AG08395 (cell line): ENCODE measurements at places on chromosomes 13 and 19.

DNA sequence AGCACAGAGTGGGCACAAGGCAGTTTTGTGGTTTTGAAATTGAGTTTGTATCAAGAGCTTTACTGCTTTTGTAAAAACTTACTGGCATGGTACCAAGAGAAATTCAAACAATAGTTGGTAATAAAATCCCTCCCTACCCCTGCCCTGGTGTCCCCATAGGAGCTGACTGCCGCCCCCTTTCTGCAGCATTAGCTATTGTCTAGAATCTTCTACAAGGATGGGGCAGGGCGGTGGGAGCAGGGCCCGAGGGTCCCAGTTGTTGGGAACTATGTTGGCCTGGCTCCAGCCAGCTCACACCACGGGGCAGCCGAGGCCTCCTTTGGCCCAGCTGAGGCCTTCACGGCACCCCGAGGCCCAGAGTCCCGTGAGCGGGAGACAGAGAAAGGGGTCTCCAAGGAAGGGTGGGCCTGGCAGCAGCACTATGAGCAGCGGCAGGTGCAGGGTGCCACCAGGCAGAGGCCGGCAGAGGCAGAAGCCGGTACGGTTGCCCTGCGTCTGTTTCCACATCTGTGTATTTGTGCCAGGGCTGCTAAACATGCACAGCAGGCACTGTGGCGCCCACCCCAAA is 57.9 kb downstream of the KDM4B start:
- no peak for DNase-seq

GRCh38 chr19:46631481-46631880 is 4.5 kb downstream of the GNG8 start:
- peak; percentile 66 for DNase-seq

DNA sequence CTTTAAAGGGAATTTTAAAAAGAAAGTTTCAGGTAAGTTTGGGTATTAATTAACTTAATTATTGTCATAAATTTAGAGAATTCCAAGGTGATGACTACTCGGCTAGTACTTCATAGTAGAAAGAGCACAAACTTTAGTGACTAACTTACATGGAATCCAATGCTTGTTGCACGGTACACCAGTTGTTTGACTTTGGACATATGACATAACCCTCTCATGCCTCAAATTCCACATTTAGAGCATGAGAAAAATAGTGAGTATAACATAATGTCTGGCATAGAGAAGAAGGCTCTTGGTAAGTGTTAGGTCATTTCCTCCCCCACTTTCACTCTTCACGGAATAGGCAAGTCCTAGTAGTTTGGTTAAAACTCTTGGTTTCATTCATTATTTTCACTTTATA is 1249.4 kb upstream of the SLC10A2 start:
- no peak for DNase-seq

GRCh38 chr13:49112782-49113525 is 107.2 kb upstream of the MLNR start:
- no peak for DNase-seq

DNA sequence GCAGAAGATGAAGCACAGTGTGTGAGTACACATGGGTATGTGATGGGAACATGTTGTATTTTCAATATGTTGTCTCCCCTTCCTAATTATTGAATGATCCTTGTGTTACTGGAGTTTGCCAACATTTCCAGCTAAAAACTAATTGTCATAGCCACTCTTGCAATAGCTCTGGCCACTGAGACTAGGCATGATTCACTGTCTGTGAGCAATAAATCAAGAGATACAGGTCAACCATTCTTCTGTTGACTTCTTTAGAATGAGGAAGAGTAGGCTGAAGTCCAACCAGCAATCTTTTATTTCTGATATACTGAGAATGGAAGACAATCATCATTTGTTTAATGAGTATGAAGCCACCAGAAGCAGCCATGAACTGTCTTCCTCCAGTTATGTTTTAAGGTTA is 413.9 kb downstream of the SLITRK5 start:
- no peak for DNase-seq

DNA sequence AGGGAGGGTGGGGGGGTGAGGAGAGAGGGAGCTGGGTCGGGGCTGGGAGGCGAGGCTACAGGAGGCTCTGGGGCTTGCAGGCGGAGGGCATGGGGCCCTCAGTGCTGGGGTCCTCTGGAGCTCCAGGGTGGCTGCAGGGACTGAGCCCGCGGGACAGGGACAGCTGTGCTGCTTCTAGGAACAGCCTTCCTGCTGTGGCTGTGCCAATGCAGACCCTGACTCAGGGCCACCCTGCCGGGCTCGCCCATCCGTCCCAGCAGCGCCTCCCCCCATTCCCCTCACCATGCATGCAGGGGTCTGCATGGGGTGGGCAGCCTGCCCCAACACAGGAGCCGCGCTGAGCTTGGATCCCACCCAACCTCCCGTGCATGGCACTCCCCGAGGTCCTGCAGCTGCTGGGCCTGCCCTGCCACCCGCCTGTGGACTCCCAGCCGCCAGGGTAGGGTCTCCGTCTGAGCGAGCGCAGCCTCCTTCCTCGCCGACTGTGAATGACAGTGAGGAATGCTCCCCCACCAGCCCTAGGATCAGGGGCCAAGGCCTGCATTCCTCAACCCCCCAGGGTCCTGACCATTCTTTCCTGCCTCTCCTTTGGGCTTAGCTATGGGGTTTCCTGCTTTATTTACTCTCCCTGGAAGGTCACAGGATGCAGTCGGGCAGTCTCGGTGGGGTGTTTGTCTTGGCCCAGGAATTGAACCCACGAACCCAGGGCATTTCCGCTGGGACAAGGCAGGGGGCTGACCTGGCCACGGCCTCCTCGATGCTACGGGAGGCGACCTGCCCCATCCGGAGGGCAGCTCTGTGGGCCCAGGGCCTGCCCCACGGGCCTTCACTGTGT is 23.4 kb downstream of the CEBPG start:
- no peak for DNase-seq

GRCh38 chr13:94595001-94595949 is 677 bp downstream of the TGDS start:
- DNase-seq = peak; percentile 19

GRCh38 chr19:35696835-35697234 is 7.5 kb upstream of the ZBTB32 start:
- no peak for DNase-seq

DNA sequence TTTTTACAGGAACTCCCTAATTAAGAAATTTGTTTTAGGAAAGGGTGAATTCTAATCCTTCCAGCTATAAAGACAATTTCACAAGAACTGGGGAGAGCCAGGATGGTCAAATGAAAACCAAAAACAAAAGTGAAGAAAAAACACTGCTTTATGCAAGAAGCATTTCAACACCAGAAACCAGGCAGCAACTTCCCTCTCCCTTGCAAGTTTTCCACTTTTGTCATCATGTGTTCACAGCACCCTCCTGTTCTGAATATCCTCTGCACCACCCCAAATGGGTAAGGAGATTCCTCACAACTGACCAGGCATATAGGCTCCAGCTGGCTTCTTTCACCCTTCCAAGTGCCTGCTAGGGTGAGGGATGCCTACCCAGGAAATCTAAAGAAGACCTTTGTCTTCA is 328.1 kb downstream of the TBC1D4 start:
- DNase-seq = peak; percentile 30

GRCh38 chr13:74596691-74597090 is 462.5 kb upstream of the KLF12 start:
- no peak for DNase-seq

DNA sequence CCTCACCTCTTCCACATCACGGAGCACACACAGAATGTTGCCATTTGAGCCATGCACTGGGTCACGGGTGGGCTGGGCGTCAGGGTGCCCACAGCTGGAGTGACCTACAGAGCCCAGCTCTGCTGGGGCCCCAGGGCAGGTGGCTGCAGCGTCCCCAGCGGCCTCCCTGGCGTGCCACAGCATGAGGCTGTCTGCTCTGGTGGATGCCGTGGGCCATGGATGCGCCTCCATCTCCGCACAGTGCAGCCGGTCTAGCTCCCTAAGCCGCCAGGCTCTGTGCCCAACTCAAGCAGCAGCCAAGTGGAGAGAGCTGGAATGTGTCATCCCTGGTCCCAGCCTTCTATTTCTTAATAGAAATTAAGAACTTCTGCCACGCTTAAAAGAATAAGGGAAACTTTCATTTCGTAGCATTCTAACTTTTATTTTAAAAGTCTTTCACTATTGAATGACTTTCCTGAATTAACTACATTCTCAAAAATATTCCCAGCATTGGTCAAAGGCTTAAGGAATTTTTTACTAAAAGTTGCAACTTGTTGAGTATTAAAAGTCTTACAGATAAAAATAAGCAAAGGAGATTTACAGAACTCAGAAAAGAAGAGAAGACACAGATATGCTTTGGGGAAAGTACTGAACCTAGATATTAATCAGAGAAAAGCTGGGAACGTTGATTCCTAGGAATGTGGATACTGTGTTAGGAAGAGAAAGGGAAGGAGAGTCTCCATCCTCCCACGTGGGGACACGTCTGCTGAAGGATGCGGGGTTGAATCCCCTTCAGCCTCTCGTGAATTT is 59.3 kb downstream of the ATP11A start:
- DNase-seq = peak; percentile 71

- DNase-seq = peak; percentile 22
These were observed 44.8 kb downstream of the ING1 start for GRCh38 chr13:110758195-110758805.

DNA sequence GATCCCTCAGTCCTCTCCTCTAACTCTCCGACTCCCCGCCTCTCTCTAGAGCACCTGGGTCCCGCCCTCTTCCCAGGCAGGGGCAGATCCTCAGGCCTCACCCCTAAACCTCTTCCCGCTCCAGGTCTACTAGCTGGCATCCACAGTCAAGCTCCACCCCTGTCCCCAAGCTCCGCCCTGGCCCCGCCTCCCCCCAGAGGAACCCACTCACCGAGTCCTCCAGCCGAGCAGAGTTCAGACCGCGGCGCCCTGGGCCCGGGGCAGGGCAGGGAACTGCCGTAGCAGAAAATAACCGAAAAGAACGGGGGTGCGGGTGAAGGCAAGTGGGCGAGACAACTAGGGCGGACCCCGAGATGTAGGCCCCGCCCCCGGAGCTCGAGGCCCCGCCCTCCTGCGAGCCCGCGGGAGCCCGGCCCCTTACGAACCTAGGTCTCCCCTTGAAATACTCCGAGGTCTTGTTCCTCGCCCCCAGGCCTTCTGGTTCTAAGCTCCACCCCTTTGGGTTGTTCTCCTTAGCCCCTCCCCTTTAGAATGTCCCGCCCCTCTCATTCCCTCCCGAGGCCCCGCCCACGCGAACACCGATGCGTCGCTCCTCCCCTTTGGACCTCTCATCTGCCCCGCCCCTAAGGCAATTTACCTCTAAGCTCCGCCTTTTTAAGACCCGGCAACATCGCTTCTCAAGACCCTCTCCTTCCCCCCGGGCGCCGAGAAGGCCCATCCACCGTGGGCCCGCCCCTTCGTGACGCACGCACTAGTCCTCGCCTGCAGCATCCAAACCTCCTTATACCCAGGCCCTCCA is at the start of gene GGN:
TSS of gene GGN (minus strand) at position 485 of the 799 bp plus-strand sequence. CDS start 773 bp downstream, outside the sequence.
- DNase-seq = peak; percentile 96

DNA sequence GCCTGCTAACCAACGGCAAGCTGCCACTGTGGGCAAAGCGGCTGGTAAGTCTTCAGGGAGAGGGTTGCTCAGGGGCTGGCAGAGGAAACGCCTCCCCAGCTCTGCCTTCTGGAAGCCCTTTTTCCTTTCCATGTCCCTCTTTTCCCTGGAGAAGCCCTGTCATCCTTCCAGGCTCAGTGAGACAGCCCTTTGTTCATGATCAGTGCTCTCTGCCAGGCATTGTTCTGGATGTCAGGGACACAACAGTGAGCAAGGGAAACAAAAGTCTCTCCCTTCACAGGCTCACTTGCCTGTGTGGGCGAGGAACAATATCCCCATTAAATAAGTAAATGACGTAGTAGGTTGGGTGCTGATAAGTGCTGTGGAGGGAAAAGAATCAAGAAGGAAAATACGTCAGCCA is 13.9 kb upstream of the OVOL3 start:
- DNase-seq = no peak

DNA sequence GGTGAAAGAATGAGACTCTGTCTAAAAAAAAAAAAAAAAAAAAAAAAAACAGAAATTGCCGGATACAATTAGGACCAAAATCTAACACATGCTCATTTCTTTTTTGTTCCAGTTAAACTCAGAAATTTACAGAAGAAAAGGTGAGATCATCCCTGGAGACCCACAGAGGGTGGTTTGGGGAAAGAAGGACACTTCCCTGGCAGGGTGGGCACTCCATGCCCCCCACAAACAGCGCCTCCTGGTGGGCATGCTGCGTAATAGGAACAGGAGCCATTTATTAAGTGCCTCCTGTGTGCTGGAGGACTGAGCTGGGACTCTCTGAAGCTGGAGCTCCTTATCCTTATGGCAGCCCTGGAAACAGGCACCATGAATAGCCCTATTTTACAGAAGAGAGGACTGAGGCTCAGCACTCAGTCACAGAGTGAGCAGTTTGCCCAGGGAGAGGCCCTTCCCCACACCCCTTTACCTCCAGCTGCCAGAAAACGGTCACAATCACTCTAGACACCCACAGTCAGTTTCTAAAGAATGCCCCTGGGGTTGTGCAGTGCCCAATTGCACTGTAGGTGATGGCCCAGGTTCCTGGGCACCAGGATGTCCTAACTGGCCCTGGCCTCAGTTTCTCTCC is 10.1 kb downstream of the C19orf38 start:
- no peak for DNase-seq

GRCh38 chr19:19451429-19452242 is 46.2 kb downstream of the GATAD2A start:
- no peak for DNase-seq
